ENCODE measurements at places on chromosomes 12 and 14.

GRCh38 chr12:58034712-58035111, 93.3 kb downstream of the ATP23 start:
- DNase-seq: no peak

- DNase-seq: no peak
These were observed 5.5 kb upstream of the SCARB1 start for GRCh38 chr12:124869059-124869665.

DNA sequence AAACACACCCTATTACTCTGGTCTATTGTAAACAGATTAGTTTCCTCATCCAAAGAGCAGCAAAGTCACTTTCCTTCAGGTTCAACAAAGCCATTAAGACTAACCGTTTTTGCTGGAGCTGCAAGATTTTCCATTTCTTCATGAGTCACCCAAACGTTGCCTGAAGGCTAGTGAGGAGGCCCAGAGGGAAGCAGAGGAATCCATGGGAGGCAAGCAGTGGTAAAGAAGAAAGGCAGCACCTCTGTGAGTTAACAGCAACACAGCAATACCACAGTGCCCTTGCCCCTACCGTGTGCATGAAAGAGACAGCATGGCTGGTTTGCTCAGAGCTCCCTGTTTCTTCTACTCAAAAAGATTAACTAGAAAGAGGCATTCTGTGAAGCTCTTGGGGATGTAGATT, 206.3 kb downstream of the ACSS3 start:
- no peak for DNase-seq

GRCh38 chr14:80946187-80946586, 4.6 kb upstream of the CEP128 start:
- no peak for DNase-seq

- no peak for DNase-seq
These were observed 39.1 kb downstream of the WDR20 start for GRCh38 chr14:102178806-102179205.

DNA sequence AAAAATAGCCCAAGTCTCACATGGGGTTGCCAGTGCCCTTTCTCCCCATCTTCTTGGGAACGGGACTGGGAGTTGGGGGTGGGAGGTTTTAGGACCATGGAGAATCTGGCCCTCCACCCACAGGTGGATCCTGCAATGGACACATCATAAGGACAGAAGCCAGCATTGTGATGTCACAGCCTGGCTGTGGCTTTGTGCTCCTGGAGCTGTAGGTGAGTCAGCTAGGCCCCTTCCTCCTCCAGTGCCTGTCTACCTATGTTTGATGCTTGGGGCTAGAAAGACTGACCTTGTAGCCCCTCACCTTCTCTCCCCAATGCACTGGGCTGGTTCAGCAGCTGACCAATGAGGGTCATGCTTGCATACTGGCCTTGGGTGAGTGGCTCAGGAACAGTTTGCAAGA, at the start of gene CCDC197:
Gene CCDC197 (plus strand): TSS at position 220 of the 400 bp plus-strand sequence. CDS start 831 bp downstream, outside the sequence.
- no peak for DNase-seq

DNA sequence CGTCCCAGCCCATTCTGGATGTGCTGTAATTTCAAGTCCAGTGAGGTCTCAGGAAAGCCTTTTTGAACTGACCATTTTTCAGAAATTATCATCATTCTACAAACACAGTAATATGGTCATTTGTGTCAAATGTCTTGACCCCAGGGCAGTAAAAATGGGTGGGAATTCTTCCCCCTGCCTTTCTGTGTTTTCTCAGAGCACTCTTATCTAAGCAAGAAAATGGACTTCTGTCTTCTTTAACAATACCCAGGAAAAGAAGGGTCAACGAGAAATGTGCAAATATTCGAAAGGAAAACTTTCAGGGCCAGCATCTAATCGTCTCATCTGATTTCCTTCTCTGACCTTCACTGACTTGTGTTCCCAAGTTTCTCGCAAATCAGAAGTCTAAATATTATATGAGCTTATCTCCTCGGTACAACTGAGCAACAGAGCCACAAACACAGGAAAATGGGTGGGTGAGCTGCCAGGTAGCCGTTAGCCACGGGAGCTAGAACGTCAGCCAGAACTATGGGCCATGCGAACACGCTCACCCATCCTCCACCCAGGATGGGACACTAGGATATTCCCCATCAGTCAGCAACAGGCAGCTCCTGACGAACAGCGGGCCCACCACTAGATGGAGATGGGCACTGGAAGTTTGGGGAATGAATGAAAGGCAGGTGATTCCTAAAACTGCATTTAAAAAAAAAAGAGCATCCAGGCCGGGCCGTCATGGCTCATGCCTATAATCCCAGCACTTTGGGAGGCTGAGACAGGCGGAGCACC, 57.1 kb downstream of the VWF start:
- DNase-seq: no peak

DNA sequence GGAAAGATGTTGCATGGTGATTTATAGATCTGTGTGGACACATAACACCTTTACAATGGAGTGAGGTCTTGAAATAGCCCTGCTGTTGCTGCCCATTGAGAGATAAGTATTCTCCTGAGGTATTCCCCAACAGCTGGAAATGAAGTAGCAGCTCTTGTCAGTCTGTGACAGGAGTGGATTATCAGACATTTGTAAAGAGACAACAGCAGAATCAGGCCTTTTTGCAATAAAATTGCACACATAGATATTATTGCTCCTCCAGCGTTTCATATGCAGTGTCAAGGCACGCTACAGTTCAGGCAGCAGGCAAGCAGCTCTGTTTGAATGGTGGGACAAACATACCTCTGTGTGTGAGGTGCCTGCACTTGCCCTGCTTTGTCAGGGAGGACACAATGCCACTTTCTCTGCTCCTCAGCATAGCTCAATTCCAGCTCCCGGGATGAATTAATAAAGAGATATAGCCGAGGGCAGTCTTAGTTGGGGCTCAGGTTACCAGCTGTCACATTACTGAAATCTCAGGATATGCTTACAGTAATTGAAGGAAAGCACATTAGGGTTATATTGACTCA, 49.4 kb downstream of the BICD1 start:
- DNase-seq: no peak

DNA sequence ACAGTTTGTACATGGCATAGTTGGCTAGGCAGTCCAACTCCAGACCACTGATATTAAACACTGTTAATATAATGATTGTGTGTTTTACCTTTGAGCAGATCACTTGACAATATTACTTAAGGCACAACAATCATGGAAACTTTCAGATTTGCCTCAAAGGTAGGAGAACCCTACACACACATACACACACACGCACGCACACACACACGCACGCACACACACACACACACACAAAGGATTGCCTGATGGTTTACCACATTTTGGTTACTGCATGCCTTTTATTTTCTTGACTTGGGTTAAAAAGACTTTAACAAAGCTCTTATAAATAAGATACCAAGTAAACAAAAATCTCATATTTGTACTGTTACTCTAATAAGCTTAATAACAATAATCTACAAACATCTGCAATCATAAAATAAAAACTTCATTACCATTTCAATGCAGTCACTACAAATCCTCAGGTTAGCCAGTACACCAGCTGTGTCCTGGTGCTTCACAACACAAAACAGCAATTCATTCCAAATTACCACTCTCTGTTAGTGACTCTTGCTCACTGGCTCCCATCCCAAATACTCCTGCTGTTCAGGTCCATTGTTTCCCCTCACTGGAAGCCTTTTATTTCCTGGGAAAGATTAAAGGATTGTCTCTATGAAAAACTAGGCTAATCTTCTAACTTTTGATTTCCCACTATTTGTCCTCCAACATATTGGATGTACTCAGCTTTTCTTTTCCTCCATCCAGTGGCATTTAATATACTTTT, 175.2 kb upstream of the ATP2B1 start:
- DNase-seq: peak; percentile 77

DNA sequence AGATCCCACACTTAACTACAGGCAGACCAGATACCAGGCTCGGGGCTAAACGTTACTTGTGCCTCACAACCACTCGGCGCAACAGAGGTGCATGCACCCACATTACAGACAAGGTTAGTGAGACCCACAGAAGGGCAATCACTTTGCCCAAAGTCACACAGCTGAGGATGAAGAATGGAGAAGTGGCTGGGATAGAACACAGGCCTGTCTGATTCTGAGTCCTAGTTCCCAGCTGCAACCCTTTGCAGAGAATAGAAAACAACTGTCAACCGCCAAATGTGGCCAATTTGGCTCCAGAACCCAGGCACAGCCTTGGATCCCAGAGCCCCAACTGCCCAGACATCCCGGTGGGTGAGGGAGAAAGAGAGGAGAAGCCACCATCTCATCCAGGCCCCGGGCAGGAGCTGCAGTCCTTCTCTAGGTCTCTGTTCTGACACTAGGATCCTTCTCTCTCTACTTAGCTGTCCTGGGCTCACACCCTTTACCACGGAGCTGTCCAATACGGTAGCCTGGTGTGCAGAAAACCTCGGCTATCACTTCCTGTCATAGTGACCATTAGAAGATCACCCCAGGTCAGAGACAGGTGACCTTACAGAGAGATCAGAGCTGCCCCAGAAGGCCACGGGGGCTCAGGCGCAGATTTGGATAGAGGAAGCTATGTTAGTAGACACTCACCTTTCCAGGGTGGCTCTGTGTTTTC, 59.1 kb downstream of the FAM222A start:
- no peak for DNase-seq

DNA sequence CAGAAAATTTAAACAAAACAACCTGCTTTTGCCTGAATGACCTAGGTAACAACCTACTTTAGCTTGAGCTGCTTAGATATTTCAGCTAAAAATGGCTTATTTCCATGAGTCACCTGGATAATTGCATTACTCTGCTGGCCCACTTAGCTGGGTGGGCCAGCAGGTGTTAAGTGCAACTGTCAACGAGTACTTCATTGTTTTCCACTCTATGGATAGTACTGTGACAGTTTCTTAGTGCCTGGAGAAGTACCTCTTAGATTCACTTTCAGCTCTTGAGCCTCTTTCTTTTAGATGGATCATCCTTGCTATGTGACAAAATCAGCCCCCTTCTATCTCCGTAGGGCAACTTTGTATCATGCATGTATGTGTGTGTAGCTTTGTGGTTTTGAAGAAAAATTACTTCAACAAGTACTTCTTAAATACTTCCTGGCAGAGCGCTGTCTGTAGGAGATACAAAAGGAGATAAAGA, 368.2 kb upstream of the ATP2B1 start:
- DNase-seq: no peak

- DNase-seq: no peak
These were observed 305.2 kb upstream of the FOXG1 start for GRCh38 chr14:28461389-28461788.

- DNase-seq: no peak
These were observed 64.5 kb downstream of the NIN start for GRCh38 chr14:50766338-50766886.

DNA sequence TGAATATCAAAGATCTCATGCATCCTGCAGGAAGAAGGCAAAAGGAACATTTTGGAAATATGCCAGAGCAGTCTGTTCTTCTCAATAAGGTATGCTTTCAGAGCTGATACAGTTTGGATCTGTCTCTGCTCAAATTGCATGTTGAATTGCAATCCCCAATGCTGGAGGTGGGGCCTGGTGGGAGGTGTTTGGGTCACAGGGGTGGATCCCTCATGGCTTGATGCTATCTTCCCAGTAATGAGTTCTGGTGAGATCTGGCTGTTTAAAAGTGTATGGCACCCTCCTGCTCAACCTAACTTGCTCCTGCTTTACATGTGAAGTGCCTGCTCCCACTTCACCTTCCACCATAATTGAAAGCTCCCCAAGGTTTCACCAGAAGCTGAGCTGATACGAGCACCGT, 76.6 kb downstream of the RIN3 start:
- DNase-seq: no peak

- DNase-seq: no peak
These were observed 19.9 kb downstream of the TMEM233 start for GRCh38 chr12:119613319-119613936.

DNA sequence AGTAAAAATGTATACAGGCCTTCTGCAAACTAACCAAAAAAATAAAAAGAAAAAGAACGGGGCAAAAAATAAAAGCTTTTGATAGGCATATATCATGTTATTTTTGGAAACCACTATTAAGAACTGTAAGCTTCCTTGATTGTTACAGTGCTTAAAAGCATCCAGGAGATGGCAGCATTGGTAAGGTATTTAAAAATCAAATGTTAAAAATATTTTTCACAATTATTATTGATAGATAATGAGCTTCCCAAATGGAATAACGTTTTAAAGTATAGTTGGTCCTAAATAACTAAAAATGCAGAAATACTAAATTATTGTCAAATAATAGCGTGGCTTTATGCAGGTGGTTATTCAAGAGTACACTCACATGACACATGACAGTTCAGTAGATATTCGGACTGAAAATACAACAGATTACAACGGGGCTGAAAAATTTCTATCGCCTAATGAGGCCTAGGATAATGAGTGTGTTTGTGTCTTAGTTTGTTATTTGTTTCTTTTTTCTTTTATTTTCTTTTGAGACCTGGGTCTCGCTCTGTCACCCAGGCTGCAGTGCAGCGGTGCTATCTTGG, 127.2 kb upstream of the ATF7IP start:
- no peak for DNase-seq

DNA sequence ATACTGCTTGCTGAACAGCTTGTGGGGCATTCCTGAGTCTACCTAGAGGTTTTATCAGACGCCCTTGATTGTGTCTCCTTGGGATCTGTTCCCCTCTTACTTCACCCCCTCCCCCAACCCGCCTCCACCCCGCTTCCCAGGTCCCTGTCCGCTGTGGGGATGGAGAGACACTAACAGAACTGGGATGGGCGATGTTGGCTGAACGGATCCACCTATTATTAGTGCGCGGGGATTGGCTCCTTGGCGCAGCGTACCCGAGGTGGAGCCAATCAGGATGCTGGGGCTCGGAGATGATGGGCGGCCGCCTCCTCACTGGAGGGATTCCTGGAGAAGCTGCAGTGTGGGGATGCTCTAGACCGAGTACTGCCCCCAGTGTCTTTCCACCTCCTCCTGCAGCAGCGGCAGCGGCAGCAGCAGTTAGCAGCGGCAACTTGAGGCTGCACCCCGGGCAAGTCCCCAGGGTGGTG, at the start of gene SYT1:
Gene SYT1 (plus strand): TSS at position 372 of the 467 bp plus-strand sequence.
- DNase-seq: peak; percentile 95

DNA sequence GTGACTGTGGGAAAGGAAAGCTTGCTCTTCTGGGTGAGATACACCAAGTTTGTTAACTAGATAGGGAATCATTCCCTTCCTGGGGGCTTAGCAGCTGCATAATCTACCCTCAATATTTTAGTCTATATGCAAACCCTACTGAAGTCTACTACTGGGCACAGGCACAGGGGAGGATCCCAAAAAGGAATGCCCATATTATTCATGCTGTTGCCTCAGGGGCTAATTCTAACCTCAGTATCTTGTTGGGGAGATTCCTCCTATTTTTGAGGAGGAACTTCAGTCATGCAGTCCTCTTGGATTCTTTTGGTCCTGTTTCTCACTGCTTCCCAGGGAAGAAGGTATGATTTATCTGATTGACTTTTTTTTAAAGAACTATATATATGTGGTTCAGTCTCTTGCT, 58.9 kb upstream of the ANKS1B start:
- no peak for DNase-seq

DNA sequence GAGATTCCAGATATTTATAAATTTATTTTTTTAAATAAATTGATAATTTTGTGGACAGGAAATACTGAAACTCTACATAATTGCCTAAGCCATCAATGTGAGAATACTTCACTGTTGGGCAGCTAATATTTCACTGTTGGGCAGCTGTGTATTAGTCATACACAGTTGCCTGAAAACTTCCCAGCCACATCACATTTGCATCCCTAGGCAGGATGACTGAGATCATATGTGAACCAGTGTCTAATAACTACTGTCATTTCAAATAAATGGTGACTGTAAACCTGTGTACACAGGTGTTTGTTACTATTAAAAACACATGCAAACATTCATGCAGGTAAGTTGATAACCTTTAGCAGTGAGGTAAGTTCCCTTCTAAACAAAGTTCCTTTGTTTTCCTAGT, 43.9 kb downstream of the TMTC3 start:
- DNase-seq: peak; percentile 17

Measured in DMS153 (cell line).